Activated CD8-positive, alpha-beta memory T cell treated with anti-CD3 and anti-CD28 coated beads, Interleukin-2, amount 10 ng/mL, durations not matched to agents 7 days and 5 days (primary cell): ENCODE measurements at places on chromosomes 5 and 9.

GRCh38 chr5:67530609-67531255 lies 334.1 kb upstream of the CD180 start:
- no peak for DNase-seq

- no peak for DNase-seq
Observed at GRCh38 chr9:27437652-27438373, 86.3 kb upstream of the IFNK start.

- DNase-seq: no peak
Observed at GRCh38 chr9:109381011-109381729, 60.3 kb upstream of the EPB41L4B start.

DNA sequence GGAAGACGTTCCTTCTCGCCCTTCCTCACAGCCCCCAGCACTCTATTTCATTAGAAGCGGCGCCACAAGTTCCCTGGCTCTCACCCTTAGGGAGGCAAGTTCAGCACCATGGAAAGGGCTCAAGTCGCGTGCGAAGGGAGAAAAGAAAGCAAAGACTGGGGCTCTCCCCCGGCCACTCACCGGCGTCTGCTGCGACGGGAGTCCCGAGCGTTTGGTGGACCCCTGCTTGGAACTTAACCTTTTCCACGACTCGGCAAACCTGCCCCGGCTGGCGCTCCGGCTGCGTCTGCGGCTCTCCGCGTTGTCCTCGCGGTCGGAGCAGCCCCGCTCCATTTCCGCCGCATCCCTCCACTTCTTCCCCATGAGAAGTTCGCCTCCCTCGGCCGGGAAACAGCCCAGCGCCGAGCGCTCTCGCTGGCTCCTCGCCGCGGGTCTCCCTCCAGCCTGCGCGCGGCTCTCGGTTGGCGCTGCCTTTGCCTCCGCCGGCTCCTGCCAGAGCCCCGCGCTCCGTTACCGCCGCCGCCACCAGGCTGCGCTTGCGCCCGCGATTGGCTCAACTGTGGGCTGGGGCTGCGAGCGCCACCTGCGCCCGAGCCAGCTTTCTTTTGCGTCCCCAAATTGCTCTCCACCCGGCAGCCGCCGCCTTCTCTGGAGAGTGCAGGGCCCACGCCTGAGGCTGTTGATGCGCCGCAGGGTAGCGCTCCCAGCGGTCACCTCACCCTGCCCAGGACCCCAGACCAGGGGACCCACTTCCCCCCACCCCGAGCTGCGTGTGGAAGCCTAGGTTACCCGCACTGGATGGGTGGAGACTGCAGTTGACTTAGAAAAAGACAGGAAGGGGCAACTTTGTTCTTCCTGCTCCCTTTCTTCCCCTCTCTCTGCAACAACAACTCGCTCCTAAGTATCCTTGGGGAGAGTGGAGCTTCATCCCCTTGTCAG lies 321.6 kb downstream of the CEMIP2 start:
- DNase-seq: peak; percentile 70

- no peak for DNase-seq
Observed at GRCh38 chr5:15375559-15375958, 124.4 kb upstream of the FBXL7 start.

GRCh38 chr5:149803641-149804468 lies 73.7 kb downstream of the PPARGC1B start:
- no peak for DNase-seq

DNA sequence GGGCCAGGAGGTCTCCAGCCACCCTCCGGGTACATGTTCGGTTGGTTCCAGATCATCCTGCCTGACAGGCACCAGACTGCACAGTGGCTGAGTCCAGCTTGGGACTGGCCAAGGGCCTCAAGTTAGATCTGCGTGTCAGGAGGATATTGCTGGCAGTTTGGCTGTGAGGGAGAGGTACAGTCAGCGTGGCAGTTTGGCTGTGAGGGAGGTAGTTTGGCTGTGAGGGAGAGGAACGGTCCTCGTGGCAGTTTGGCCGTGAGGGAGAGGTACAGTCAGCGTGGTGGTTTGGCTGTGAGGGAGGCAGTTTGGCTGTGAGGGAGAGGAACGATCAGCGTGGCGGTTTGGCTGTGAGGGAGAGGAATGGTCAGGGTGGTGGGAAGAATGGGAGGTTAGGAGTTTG lies 39.0 kb downstream of the CACNA1B start:
- no peak for DNase-seq

GRCh38 chr5:79827159-79827629 lies 137.6 kb downstream of the CMYA5 start:
- DNase-seq: no peak

GRCh38 chr5:59206132-59206581 lies 623.3 kb downstream of the RAB3C start:
- DNase-seq: no peak
